ENCODE measurements at places on chromosomes 6 and 20.
A peak's percentile ranks its signal among the peaks of the same experiment; 100 is the strongest.

DNA sequence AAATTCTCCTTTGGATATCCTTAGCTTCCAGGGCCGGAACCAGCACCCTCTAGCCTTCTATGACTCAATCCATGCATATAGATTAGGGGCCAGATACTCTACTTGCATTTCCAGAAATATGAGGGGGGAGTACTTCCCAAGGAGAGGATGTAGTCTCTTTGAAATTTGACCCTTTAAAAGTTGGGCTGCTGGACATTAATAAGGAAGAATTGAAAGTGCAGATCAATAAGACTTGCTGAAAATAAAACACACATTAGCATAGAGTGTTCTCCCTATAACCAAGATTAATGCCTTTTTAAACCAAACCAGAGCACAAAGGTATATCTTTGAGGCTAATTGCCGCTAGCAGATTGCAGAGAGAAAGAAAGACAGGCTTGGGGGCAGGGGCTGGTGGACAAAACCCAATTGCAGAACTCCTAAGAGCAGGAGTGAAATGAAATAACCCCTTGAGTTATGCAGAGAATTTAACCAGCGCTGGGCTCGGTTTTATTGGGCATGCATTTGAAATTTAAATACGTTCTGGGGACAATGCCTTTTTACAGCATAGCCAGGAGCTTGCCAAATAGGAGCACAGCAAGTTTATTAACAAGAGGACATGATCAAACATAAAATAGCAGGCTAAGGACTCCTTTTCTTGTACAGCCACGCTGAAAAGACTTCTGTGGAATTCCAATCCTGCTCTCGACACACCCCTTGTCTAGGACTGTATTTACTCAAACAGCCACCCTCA, 108.2 kb upstream of the SALL4 start:
- no peak for DNase-seq

GRCh38 chr6:140105857-140106256, 731.4 kb upstream of the CITED2 start:
- no peak for DNase-seq

GRCh38 chr6:88441346-88441745, 275.2 kb upstream of the CNR1 start:
- DNase-seq: no peak

DNA sequence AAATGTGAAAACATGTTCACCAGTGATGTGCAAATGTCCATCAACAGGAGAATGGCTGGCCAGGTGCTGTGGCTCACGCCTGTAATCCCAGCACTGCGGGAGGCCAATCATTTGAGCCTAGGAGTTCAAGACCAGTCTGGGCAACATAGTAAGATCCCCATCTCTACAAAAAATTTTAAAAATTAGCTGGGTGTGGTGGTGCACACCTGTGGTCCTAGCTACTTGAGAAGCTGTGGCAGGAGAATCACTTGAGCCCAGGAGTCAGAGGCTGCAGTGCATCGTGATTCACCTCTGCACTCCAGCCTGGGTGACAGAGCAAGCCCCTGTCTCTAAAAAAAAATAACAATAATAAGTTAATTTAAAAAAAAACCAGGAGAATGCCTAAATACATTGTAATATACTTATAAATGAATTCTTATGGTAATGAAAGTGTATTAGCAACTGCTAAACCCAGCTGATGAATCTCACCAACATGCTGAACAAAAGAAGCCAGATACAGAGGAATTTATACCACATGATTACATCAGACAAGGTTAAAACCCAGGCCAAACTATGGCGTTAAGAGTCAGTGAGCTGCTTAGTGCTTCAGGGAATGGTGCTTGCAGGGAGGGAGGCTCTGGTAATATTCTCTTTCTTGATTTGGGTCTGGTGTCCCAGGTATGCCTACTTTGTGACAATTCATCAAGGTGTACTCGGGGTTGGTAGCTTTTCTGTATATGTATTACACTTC, 36.4 kb downstream of the RPP40 start:
- DNase-seq: no peak

- peak; percentile 63 for DNase-seq
Measured at GRCh38 chr6:166342349-166343149, at the start of gene SFT2D1. TSS of gene SFT2D1 (minus strand) at chr6:166342545. CDS start at chr6:166342481, 64 bp downstream.

DNA sequence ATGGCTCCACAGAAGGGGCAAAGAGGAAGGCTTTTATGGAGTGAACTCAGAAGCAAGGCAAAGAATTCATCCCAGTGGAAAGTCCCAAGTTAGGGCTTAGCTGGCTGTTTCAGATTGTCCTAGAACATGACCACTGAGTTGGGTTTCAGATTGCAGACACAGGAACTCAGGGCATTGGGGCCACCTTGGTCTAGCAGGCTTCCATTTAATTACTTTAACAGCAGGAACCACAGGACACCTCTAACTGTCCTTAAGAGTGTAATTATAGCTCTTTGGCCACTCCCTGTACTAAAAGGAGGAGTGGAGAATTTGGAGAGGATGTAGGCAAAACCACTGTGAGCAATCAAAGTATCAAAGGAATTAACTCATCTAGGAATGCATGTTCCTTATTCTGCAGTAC, 150.6 kb upstream of the AGPAT4 start:
- DNase-seq: no peak

DNA sequence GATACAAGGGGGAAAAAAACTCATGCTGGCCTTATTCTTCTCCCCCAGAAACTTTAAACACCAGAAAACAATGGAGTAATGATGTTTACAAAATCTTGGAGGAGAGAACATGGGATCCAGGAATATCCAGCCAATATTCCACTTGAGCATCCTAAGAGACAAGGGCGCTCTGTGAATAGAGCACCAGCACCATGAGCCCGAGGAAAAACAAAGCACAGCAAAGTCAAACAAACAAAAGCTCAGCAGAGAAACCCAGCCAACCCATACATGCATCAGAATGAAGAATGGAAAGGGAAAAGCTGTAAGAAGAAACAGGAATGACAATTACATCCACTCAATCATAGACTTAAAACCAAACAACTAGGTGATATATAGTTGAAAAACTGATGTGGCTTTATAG, 4.6 kb upstream of the NAA20 start:
- no peak for DNase-seq

- no peak for DNase-seq
Measured at GRCh38 chr6:160110586-160111123, 11.0 kb upstream of the SLC22A1 start.

GRCh38 chr6:31489086-31489485, 8.9 kb upstream of the MICB start:
- DNase-seq: no peak

GRCh38 chr6:35503534-35503933, 6.7 kb upstream of the TEAD3 start:
- DNase-seq: no peak

DNA sequence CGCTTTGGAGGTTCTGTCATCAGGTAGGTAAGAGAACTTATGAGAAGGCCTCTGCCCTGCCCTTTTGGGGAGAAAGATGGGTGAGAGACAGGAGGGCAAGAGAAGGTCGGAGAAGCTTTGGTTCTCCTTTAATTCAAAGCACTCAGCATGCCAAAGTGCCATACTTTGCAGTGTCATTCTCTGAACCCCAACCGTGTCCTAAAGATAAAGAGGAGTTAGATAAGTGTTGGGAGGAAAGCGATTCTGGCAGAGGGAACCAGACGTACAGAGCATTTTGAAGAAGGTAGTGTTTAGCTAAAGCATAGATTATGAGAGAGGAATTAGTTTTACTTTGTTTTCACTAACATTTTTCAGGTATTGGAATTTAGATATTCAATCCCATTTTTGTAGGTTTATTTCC, 40.3 kb downstream of the NKAIN2 start:
- DNase-seq: no peak

- no peak for DNase-seq
Measured at GRCh38 chr6:153989989-153990388, 49.1 kb upstream of the OPRM1 start.

- DNase-seq: no peak
Measured at GRCh38 chr6:74534465-74535211, 671.2 kb downstream of the COL12A1 start.

DNA sequence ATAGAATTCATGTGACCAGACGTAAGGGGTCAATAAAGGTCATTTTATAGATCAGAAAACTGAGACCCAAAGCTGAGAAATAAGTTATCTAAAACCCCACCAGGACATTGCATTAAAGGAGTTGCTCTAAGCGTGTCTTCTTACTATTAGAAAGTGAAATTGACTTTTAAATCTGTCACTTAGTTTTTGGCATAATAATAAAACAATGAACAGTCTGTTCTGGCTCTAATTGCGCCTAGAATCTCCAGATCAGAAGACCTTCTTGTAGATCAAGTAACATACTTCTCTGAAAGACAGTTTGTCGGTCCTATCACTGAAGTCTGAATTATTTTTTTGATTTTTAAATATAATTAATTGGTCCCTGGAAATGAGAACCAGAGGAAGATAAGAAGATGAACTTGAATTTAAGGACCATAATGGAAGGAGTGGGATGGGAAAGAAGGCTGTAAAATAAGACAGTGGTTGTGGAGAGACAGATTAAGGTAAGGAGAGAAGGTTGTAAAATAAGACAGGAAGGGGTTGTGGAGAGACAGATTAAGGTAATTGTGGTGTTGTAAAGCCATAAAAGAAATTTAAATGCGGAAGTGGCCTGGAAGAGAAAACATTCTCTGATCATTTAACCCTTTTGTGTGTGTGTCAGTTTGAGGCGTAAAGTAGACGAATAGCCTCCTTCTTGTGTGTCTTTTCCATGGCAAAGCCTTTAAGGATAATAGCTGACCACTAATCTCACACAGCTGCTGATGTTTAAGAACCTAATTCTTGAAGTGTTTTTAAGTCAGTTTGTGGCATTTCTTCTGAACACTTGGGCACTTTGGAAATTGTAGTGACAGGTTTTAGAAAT, 20.1 kb downstream of the TOP1 start:
- no peak for DNase-seq

DNA sequence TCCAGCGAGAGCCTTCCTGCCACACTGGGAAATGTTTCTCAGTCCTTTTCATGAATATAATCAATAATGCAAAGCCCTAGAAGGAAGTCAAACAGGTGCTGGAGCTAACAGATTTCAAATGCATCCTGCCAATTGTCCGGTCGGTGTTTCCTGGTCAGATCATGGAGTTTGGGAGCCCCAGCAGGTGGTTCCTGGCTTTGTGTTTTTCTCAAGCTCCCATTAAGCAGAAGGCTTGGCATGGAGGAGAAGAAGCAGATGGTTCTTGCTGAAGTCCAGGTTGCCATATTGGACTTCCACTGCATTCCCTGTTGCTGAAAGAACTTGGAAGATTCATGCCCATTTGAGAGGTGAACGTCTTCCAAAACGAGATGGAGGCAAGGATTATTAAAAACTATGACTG, 68.6 kb downstream of the GFOD1 start:
- no peak for DNase-seq

GRCh38 chr6:136628996-136629395, 78.8 kb upstream of the MAP7 start:
- DNase-seq: no peak

DNA sequence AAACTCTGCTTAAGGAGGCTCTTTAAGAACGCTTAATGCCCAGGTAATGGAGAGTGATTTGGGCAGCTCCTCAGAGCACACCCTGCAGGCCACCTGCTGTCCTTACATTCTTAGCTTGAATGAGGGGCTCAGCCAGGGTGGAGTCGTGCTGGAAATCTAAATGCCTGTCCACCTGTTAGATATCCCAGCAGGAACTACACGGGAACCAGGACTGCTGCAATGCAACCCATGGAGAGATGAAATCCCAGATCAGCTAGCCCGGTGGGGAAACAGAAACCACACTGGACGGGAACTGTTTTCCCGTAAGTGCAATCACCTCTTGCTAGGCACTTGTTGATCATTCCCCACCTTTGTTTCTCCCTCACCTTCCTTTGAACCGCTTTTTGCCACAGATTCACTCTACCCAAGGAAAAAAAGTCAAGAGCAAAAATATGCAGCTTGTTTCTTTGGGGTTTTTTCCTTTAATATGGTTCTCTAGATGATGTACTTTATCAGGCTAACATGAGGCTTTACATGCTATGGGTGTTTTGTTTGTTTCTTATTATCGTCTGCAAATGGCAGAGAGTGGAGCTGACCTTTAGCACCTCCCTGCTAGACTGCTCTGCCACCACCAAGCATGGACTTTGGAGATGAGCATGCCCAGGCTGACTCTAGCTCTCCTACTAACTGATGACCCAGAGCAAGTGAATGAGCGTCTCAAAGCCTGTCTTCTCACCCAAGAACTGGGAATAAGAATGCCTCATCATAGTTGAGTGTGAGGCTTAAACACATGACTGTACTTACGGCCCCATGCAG, 125.9 kb upstream of the TNFAIP3 start:
- no peak for DNase-seq

DNA sequence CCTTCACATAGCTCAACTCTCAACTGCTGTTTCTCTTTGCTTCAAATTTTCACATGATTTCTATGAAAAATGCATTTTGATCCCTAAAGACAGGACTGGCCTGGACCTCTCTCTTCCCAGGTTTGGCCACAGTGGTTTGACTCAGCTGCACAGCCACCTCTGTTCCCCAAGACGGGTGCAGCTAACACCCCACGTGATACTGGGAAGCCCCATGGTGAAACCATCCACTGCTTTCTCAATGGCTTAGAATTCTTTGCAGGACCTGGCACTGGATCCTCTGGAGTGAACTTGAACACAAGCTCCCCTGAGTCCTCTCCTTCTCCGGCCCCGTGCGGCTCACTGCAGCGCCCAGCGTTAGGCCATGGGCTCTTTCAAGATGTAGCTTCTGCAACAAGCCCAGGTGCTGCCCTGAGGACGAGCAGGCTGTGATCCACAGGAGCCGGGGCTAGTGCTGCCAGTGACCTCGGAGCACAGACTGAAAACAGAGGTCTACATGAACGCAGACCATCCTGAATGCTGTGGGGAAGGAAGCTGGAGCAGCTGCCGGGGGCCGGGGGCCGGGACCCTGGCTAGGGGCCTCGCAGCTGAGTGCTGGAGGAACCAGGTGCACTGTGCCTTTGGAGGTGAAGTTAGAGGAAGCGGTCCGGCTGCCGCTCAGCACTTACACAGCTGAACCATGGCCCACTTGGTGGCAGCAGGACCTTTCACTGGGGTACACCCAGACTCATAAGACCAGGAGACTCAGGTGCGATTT, 58.8 kb upstream of the MPC1 start:
- no peak for DNase-seq

DNA sequence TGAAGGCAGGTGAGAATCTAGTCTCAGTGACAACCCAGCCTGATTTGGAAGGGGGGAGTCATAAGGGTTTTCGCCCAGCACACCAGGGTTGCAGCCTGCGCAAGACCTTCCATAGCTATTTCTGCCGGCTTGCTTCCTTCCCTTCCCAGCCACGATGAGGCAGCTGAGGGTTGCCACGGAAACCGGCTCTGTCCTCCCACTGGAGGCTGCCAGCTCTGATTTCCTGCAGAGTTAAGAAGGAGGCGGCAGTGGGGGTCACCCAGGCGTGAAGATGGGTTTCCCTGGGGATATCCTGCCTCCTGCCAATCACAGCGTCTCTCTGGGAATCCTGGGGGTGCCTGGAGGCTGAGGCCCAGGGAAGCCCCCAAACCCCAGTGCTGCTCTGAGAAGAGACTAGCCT, 23.1 kb upstream of the KCNB1 start:
- DNase-seq: no peak

- DNase-seq: no peak
Measured at GRCh38 chr20:45080867-45081624, 19.9 kb downstream of the KCNS1 start.

GRCh38 chr6:108142240-108142639, 23.6 kb upstream of the NR2E1 start:
- no peak for DNase-seq
